Cardiac fibroblast (primary cell): ENCODE measurements at places on chromosomes 7 and 10.
A peak's percentile ranks its signal among the peaks of the same experiment; 100 is the strongest.

- DNase-seq, result no peak
These were observed 99.0 kb downstream of the PLPP4 start for GRCh38 chr10:120555842-120556532.

DNA sequence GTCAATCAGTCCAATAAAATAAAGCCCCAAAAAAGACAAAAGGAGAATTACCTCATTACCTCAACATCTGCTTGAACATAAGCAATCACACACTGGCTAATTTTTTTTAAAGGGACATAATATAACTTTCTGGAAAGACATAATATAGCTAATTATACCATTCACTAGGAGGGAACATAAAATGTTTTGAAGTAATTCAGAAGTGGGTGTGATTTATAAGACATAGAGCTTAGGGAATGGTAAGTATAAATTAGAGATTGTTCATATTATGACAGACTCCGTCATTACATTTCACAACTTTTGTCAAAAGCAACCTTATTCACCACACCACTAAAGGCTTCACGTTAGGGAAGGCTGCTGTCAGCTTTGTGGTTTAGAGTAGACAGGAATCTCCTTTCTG is 3.8 kb downstream of the SHTN1 start:
- DNase-seq, result no peak

- DNase-seq, result peak; percentile 49
These were observed 17.5 kb upstream of the TEX36 start for GRCh38 chr10:125700355-125700911.

DNA sequence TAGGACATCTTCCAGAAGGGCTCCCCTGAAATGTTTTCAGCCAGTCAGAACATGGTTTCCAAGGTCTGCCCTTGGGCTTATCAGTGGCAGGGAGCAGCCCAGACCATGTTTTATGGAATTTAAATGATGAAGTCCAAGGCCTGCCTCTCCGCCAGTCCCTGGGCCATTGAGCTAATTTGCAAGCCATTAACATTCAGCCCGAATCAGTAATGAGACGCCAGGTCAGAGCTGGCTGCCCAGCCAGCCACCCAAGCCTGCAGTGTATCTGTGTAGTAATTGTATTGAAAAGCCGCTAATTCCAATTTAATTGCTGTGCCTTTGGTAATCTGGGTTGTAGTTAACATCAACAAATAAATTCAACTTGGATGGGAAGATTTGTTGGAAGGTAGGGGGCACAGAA is 131.4 kb downstream of the PAXIP1 start:
- no peak for DNase-seq

GRCh38 chr7:2255145-2256139 is 13.4 kb downstream of the NUDT1 start:
- no peak for DNase-seq

- peak; percentile 49 for DNase-seq
These were observed 55.5 kb downstream of the SLC16A12 start for GRCh38 chr10:89479771-89480446.
